NCI-H2081 (cell line): ENCODE measurements at places on chromosomes 16 and 17.

DNA sequence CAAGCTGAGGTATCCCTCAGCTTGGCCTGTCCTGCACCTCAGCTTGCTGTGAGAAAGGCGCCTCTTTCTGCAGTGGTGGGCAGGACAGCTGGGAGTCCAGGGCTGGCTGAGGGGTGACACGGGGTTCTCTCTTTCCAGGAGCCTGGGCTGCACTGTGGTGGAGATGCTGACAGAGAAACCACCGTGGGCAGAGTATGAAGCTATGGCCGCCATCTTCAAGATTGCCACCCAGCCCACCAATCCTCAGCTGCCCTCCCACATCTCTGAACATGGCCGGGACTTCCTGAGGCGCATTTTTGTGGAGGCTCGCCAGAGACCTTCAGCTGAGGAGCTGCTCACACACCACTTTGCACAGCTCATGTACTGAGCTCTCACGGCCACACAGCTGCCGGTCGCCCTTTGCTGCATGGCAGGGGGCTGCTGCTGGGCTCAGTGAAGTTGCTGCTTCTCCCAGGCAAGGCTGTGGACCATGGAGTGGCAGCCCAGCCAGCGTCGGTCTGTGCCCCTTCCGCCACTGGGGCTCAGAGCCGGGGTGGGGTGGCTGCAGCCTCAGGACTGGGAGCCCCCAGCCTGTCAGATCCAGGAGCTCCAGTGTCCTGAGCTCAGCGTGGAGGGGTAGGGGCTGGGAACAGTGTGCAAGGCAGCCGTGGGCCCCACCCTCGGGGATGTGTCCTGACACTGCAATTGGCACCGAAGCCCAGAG lies 6.4 kb downstream of the LIMD2 start:
- DNase-seq = no peak

GRCh38 chr17:80866050-80866793 lies 125.4 kb upstream of the CHMP6 start:
- peak; percentile 86 for DNase-seq

- DNase-seq = no peak
Measured at GRCh38 chr17:1762901-1763898, 1.3 kb downstream of the SERPINF1 start.

GRCh38 chr17:63774141-63774968 lies at the start of gene DDX42:
Gene DDX42, plus strand, starts transcription at chr17:63774170. Its CDS starts 12,880 bp downstream, at chr17:63787050.
- DNase-seq = peak; percentile 63

DNA sequence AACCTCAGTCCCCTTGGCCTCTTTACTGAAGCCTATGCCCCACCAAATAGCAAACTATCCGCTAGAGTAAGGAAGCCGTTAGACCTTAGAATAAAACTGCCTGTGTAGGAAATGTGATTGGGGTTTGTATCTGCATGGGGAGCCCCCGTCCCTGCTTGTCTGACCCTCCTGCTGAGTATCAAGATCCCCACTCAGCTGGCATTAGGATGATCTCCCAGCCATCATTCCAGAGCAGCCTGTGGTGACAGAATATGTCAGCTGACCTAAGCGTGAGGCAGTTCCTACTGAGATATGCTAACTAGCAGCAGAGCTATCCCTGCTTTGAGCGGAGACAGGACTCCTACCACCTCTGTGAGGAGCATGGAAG lies 645 bp upstream of the GFOD2 start:
- DNase-seq = no peak

DNA sequence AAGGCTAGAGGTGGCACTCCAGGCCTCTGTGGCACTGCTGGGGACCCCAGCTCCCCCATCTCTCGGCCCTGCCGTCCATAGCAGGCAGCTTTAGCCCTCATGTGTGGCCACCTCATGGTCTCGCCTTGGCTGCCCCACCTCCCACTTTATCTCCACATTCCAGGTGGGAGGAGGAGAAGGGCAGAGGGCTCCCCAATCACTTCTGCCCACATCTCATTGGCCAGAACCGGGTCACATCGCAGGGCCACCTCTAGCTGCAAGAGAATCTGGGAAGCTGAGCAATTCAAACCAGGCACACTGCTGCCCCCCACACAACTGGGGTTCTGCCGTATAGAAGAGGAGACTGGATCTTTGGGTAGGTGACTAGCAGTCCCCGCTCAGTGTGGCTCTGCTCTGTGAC lies 1.6 kb downstream of the DRC7 start:
- no peak for DNase-seq

GRCh38 chr17:27242951-27243350 lies 51.0 kb upstream of the WSB1 start:
- no peak for DNase-seq

- DNase-seq = no peak
Measured at GRCh38 chr17:77995146-77995852, 36.8 kb downstream of the TNRC6C start.

DNA sequence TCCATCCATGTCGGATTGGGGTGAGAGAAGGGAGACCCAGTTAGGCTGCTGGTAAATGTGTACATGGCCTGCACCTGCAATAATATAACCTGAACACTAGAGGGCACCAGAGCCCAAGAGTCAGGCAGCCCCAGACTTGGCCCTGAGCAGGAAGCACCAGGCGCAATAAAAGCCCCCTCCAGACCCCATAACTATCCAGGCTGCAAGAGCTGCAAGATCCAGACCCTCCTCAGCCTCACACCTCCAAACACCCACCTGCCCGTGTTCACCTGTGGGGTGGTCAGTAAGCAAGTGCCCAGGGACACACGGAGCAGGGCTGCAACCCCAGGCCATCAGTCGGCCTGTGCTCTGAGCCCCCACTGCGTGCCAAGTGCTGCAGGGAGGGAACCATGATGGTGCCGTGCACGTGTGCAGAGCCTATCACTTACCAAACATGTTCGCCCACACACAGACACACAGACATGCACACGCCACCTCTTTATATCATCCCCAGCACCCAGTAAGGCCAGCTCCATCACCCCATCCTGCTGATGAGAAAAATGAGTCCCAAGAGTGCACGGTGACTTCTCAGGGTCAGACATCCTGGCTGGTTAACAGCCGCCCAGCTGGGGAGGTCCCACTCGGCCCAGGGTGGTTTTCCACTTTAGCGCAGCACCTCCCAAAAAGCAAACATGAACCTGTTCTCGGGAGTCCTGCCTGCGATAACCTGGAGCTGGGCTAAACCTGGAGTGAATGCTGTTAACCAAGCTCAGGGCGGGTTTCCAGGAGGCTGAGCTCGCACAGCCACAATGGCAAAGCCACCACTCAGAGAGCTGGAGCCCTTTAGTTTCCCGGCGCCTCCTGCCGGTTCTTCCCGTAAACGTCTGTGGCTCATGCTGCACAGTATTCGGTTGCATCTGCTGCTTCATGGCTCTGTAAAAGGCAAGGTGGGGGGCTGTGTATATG lies 439.8 kb downstream of the SOX9 start:
- peak; percentile 82 for DNase-seq

- DNase-seq = no peak
Measured at GRCh38 chr16:84093879-84094270, 22.9 kb downstream of the MBTPS1 start.

- DNase-seq = no peak
Measured at GRCh38 chr16:12293017-12293618, 316.6 kb downstream of the SNX29 start.

DNA sequence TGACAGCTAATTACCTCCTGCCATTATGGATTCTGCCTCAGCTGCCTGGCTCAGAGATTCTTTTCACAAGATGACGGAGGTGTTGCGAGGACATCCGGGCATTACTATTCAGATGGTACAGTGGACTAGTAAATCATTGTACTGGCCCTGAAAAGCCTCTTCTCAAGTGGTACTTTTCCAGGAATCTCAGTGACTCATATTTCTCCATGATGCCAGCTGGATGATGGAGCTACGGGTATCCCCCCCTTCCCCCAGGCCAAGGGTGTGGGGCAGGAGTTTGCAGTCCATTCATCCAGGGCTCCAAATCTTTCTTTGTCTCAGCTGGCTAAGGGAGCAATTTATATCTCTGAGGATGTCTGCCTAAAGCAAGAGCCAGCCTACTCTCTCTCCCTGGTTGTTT lies 107.7 kb upstream of the GPR139 start:
- DNase-seq = no peak

DNA sequence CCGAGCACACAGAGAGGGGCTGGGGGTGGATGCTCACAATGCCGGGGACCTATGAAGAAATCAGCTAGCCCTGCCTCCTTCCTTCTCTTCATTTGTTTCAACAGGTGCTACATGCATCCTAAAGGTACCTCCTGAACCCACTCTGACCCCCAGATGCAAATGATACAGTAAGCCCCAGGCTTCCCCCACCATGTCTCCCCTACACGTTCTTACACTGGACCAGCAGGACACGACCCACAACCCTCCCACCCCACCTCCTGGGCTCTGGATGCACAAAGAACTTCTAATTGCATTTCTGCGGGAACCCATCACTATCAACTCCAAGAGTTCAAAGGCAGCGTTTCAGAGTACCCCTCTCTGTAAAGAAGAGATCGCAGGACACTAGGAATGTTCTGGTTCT lies 2.1 kb downstream of the XYLT1 start:
- DNase-seq = no peak

DNA sequence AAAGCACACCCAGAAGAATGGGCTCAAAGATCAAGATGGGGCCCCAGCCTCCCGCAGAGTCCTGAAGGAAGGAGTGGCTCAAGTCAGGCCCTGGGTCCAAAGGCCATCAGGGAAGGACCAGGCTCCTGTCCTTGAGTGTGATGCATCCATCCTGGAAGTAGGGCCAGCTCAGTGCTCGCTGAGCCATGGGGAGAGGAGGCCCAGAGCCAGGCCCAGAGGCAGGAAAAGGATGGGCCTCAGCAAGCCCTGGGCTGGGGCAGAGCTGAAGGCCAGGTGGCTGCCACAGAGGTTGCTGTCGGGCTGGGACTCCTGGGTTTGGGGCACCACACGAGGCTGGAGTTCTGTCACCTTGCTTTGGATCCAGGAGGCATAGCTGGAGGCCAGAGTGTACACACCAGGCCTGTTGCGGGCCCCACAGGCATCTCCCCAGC lies 3.7 kb downstream of the PRSS8 start:
- DNase-seq = no peak

DNA sequence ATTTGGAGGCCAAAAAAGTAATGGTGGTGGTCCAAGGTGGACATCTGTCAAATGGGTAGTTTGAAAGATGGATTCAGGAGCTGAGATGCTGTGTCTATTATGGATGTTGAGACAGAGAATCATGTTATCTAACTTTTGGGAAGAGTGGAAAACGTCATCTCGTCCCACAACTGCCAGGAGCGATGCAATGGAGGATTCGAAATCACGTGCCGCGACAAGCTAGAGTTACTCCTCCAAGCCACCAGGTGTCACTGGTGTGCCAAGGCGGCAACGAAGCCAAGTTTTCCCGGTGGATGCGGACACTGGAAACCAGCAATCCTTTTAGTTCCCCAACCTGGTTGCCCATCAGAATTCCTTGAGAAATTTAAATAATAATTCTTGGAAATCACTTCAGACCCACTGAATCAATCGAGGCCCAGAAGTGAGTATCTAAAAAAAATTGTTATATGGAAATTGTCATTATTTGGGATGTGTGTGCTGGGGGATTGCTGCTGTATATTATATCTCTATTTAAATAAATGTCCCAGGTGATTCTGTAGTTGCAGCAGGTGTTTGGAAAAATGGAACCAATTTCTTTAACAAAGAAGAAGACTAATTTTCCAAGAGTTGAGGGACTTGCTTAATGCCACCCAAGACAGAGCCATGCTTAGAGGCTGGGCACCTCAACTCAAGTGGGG lies 206.1 kb downstream of the HAPSTR1 start:
- no peak for DNase-seq

DNA sequence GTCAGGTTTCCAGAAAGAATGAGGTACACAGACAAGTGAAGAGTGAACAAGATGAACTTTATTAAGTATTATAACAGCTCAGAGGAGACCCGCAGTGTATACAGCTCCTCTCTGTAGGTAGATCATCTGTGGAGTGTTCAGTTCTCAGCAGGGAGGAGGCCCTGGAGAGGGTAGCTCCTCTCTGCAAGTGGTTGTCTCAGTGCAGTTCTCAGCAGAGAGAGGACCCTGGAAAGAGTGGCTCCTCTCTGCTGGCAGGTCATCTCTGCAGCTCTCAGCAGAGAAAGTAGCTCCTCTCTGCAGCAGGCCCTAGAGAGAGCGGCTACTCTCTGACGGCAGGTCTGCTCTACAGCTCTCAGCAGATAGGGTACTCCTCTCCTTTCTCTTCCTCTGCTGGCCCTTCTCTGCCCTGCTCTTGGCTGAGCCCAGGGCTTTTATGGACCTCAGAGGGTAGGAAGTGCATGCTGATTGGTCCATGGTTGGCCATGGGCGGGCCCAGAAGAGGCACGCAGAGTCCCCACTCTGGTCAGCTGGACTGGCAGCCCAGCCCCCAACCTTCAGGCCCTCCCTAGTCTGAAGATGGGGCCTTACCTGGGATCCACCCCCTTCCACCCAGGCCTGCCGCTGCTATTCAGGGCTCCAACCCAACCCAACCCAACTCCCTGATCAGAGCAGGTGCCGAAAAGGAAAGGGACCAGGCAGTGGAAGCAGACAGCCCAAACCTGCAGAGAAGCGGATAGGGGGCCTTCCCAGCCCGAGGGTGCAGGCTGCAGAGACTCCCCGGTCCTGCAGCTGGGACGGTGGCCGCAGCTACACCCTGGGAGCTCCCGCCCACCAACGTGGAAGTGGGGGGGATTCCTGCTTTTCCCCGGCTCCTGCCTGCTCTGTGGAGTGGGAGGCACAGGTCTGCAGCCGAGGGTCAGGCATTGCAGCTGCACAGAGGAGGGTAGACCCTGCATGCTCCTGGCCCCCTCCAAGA lies 18.5 kb upstream of the DNAJA2 start:
- DNase-seq = no peak

GRCh38 chr16:66961914-66962313 lies 848 bp downstream of the CES3 start:
- peak; percentile 31 for DNase-seq

- DNase-seq = peak; percentile 39
Measured at GRCh38 chr16:78563905-78564304, 464.5 kb downstream of the WWOX start.

DNA sequence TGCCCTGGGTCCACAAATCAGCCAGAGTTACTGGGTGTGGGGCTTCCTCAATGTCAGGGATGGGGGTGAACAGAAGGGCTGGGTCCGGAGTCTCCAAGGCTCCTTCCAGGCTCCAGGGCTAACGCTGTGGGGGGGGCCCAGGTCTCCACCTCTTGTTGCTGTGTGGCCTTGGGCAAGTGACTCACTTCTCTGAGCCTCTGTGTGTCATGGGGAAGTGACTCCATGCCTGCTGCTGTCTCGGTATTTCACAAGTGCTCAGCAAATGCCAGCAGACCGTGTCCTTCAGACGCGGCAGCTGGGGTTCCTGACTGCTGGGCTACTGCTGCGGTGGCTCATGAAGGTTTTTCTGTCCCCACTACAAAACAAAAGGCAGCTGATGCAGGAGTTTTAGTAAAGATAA lies 26.6 kb downstream of the JPH3 start:
- no peak for DNase-seq

DNA sequence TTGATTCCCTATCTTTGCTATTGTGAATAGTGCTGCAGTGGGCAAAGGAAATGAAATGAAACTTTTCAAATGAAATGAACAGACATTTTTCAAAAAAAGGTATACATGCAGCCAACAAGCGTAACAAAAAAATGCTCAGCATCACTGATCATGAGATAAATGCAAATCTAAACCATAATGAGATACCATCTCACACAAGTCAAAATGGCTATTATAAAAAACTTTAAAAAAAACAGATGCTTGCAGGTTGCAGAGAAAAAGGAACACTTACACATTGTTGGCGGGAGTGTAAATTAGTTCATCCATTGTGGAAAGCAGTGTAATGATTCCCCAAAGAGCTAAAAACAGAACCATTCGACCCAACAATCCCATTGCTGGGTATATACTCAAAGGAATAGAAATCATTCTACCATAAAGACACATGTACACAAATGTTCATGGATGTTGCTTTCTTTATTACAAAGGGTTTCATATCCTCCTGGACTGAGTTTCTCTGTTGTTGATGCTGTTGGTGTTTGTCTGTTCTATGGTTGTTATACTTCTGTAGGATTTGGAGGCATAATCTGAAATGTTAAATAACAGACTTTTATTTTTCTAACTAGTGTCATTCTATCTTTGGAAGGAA lies 99.3 kb upstream of the SOX9 start:
- no peak for DNase-seq
